ENCODE measurements at places on chromosomes 5 and 9.

- no peak for DNase-seq
These were observed 27.2 kb downstream of the DEPDC1B start for GRCh38 chr5:60672693-60673264.

- DNase-seq = no peak
These were observed 35.3 kb upstream of the FYB1 start for GRCh38 chr5:39254671-39255070.

- DNase-seq = no peak
These were observed 108.3 kb downstream of the PCSK1 start for GRCh38 chr5:96324708-96325107.

DNA sequence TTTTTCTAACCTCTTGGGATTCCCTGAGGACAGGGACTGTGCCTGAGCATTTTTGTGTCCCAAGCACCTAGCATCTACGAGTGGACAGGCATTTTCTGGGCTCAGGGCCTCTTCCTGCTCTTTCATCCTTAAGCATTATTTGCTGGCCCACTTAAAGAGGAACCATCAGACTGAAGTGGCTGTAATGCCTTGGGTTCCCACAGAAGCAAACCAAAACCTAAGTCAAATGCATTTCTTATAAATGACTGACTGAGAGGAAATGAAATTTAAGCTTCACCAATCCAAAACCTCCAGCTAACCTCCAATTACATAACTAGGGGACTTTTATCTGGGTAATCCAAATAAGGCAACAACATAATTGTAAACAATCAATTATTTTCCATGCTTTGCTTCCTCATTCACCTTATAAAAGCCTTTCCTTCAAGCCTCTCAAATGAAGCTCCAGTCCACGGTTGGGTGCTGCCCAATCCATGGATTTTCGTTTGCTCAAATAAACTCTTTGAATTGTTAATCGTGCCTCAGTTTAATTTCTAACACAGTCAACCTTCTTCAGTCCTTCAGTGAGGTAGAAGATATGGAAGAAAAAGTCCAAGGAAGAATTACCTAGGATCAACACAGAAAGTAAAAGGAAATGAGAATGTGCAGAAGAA, 25.3 kb upstream of the SLC31A2 start:
- no peak for DNase-seq

- no peak for DNase-seq
These were observed 311.9 kb upstream of the PANK3 start for GRCh38 chr5:168890816-168891812.

GRCh38 chr5:62077823-62078550, 228.0 kb upstream of the KIF2A start:
- no peak for DNase-seq

- no peak for DNase-seq
These were observed 174.8 kb upstream of the CLINT1 start for GRCh38 chr5:158033724-158034123.

GRCh38 chr5:143801252-143801939, 10.6 kb upstream of the HMHB1 start:
- DNase-seq = no peak

DNA sequence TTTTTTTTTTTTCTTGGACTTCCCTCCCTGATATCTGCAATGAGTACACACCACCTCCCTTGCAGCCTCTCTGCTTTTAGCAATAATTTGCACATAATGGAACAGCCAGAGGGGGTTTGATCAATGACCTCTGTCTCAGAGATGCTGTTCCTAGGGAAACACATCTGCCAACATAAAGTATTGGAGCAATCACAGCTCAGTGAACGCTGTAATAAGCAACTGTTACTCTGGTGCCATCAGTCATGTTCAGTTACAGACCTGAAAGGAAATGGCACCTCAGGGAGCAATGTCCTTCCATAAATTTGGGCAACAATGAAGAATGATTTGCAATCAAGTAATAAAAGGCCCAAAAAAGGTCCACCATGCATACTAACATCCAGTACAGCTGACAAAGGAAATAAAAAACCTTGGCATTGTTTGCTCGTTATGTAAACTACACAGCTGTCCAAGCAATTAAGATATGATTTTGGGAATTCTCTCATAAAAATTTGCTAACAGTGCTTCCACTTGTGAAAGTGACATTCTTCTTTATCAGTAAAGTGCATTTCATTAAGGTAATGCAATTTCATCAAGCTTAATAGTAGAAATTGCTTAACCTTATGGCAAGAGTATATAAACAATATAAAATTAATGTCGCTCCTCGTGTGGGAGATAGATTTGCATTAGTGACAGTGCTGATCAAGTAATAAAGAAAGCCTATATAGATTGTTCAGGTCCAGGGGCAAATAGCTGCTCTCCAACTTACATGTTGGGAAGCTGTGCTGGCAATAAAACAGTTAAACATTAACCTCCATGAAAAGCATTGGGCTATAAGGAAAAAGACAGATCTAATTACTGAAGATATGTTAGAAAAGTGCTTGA, 167.8 kb downstream of the RASEF start:
- DNase-seq = no peak

DNA sequence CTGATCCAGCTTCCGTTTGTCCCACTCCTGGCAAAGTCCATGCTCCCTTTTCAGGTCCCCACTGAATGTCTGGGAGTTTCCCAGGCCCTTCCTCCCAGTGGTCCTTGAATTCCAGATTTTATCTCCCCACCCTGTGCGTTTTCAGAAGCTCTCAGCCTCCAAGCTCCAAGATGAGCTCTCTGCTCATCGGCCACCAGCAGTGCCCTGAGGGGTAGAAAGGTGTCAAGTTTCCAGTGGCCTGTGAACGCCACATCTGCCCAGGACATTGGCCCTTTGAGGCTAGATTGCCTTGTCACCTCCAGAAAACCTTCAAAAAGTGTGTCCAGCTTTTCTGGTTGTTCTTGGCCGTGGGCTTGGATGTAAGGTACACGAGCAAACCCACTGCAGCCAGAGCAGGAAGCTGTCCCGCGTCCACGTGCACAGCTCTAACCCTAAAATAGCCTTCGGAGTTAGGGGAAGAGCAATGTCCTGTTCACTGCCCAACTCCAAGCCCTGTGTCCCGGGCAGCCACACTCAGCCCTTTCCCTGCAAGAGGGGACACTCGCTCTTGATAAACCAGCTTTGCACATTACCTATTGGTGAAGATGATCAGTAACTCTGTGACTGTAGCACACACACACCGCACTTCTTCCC, 10.9 kb upstream of the LRRC14B start:
- no peak for DNase-seq

DNA sequence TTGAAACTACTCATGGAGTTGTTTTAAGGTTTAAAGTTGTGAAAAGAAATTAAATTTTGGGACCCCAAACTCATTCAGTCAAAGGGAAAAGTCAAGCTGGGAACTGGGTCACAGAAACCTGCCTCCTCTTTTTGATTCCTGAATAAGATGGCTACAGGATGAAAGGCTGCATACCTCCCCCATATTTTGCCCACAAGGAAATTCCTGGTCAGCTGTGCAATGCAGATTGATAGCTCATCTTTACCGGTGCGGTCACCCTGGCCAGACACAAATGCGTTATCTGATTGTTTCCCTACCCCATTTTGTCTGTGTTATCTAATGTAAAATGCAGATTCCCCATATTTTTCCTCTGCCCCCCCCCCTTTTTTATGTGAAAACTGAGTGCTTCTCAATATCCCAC, 1.3 kb downstream of the HAVCR2 start:
- no peak for DNase-seq

GRCh38 chr9:125241863-125242739, 958 bp upstream of the HSPA5 start:
- DNase-seq = no peak

GRCh38 chr5:10235350-10235749, 14.3 kb downstream of the ATPSCKMT start:
- no peak for DNase-seq

- no peak for DNase-seq
These were observed 24.8 kb downstream of the GPR107 start for GRCh38 chr9:130078547-130078946.

- DNase-seq = no peak
These were observed 333.2 kb upstream of the RFX3 start for GRCh38 chr9:3858961-3859360.

- no peak for DNase-seq
These were observed 21.5 kb upstream of the RALGPS1 start for GRCh38 chr9:126893079-126893478.

GRCh38 chr5:145025775-145026174, 809.4 kb downstream of the PRELID2 start:
- DNase-seq = no peak

GRCh38 chr5:113311301-113311700, 123.5 kb downstream of the TSSK1B start:
- DNase-seq = no peak

All from WTC11 (cell line).